ENCODE measurements at places on chromosomes 2 and 18. TPM values are rescaled to one million over a fixed set of nuclear protein-coding genes. Genes with fewer than 3 reads are reported as not detected.

SCYGR3 gene
- not detected for total RNA-seq

PKDCC gene
- total RNA-seq: 1.3 TPM

KCNF1 gene
- not detected for total RNA-seq

LOXL3 gene
- total RNA-seq: 0.76 TPM

SLC5A7 gene
- not detected for total RNA-seq

TXNDC2 gene
- 2.0 TPM for total RNA-seq

CCDC85A gene
- 0.09 TPM for total RNA-seq

HOXD8 gene
- total RNA-seq: not detected

LRATD1 gene
- total RNA-seq: 7.3 TPM

NGEF gene
- 0.11 TPM for total RNA-seq

CRYGD gene
- not detected for total RNA-seq

GREB1L gene
- total RNA-seq: not detected

TMEM37 gene
- total RNA-seq: 0.49 TPM

SERPINB13 gene
- not detected for total RNA-seq

CXCR1 gene
- total RNA-seq: not detected

HAT1 gene
- 148 TPM for total RNA-seq

XRCC5 gene
- 283 TPM for total RNA-seq

KHK gene
- total RNA-seq: 10.7 TPM

SMYD1 gene
- not detected for total RNA-seq
